ENCODE measurements at places on chromosomes 6 and 20.

DNA sequence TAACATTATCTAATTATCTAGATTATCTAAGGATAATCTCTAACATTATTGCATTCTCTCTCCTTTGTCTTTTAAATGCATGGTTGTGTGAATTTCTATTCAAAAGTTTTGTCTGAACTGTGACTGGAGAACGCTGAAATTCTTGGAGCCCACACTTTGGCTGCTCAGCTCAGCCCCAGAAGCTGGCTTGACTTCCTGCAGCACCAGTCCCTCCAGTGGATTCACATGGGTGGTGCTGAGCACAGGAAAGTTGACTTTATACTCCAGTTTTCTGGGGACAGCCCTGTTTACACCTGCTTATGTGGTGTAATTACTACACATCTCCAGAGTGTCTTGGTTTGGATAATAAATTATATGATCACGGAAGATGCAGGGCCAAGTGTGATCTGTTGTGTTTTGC lies 255.1 kb upstream of the NOX3 start:
- peak; percentile 7 for DNase-seq

- DNase-seq, result no peak
Observed at GRCh38 chr6:102670735-102671134, 1277.2 kb downstream of the GRIK2 start.

GRCh38 chr6:155245831-155246230 lies 18.0 kb upstream of the CLDN20 start:
- no peak for DNase-seq

GRCh38 chr20:21237956-21238799 lies 65.0 kb upstream of the XRN2 start:
- DNase-seq, result no peak

DNA sequence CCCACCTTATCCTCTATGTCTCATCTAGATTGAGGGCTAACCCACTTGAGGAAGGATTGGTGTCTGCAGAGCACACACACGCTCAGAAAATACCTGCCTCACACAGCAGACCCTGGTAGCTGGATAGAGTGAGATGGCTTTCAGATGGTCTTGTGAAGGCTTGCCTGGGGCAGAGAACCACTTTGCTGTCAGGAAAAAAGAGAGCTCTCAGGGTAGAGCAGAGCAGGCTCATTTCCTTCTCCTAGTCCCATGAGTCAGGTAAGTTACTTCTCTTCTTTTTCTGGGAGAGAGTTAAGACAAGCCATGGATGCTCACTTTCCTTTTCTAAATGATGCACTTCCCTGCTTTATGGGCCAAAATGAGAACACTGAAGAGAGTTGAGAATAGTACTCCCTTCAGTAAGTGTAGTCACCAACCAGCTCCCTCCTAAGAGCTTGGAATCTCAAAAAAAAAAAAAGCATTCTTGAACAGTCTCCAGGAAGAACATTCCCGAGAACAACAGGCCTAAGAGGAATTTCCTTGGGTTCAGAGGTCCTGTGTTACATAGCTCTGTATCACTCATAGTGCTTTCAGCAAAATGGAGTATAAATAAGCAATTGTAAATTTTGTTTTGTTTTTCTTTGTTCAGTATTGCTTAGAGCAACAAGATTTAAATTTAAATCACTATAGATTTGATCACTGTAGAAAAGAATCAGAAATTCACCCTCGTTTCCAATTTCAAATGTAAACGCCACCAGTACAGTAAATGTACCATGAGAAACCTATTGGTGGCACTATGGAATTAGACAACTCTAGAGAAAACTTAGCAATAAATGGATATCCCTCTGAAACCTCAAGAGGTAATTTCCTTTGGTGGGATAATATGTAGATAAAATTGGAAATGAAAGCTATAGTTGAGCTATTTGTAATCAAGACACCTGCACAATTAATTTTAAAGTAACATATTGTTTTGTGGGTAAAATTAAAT lies 530.3 kb downstream of the RFPL4B start:
- no peak for DNase-seq

- no peak for DNase-seq
Observed at GRCh38 chr20:20820785-20821483, 108.5 kb upstream of the RALGAPA2 start.

DNA sequence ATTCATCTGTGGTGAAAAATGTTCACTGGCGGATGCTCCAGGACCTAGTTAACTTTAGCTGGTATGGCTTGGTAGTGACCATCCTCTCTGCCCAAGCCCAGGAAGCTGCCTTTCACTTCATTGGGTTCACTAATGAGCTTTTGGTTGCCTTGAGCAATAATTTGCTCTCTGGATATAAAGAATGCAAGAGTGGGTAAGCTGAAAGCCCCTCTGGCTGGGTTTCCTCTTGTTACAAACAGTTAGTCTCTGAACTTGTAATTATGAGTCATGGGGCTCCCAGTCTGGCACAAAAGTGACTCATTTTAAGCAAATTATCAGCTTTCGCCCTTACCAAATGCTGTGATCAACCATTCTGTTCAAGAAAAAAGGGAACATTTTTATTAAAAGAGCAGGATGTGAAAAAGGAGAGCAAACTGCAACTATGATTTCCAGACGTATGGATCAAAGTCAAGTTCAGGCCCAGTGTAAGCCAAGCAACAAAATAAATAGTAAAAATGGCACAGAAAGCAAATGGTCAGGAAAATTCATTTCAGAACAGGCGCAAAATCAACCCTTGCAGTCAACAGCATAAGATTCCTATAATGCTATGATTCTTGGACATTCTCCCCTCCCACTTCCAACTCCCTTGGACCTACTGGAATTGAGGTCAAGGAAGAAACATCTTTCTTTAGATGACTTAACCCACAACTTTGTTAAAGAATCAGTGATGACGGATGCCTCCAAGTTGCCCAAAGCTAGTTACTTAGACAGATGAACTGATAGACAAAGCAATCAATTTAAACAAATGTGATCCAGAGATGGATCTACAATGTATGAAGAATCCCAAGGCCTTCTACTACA lies 130.0 kb upstream of the KCNK16 start:
- no peak for DNase-seq

GRCh38 chr20:40682104-40682981 lies 6.7 kb downstream of the MAFB start:
- DNase-seq, result no peak

DNA sequence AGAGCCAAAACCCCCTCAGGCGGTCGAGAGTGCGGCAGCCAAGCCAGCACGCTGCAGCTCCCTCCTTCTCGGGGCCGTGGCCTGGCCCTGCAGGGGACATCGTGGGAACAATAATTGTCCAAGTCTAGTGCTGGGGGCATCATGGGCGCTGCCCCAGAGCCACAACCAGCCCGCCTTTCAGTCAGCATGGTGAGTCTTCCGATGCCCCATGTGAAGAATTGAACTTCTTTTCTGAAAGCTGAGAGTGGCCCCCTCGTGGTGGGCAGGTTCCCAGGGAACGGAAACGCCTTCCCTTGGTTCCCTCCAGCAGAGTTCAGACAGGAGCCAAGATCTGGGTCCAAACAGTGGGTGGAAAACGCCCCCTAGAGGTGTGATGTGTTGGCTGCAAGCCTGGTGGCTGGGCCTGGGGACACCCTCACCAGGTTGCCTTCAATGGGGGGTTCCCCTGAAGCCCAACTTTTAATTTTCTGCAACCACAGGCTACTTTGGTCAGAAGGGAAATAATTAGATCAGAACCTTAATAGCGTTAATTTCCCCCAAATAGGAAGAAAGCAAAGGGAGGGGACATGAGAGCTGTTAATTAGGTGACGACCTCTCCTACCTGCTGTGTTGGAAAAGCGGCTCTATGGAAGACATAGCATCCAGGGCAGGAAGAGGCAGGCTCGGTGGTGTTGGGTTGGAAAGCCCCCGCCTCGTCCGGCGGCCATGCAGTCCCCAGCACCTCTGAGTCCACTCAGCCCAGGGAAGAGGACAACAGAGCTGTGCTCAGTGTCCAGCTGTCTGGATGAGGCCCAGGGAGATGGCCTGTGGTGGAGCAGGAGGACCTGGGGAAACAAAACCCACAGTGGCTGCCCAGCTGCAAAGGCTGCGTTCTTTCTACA lies 4.7 kb upstream of the MRGBP start:
- DNase-seq, result peak; percentile 84

GRCh38 chr6:170163405-170164170 lies 127.3 kb downstream of the DLL1 start:
- no peak for DNase-seq

- DNase-seq, result peak; percentile 49
Observed at GRCh38 chr20:41072190-41072863, 43.7 kb downstream of the TOP1 start.

DNA sequence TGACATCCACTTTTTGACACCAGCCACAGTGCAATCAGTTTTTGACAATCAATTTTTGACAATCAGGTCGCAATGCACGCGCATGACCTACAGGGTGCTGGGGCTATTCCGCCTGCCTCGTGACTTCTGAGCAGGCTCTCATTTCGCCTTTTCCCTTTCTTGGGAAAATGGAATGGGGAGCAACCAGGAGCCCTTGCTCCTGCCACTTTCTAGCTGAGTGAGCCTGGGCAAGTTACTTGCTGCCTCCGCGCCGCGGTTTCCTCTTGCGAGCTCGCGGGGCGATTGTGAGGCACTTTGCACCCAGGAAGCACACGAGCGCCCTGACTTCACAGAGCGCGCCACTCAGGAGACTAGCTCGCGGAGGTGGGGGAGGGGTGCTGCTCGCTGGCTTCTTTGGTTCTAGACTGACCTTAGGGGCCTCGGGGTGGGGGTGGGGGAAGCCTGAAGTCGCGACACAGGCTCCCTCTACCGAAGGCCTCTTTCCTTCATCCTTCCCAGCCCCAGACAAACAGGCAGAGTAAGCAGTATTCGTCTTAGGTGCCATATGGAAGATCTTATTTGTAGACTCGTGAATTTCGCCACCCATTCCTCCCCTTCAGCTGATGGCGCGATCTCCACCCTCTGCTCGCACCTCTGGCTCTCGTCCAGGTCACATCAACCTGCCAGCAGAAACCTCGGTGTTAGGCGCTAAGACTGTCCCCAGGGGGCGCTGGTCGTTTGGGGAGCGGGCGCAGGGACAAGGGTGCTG lies 4.6 kb downstream of the TP53TG5 start:
- peak; percentile 94 for DNase-seq

DNA sequence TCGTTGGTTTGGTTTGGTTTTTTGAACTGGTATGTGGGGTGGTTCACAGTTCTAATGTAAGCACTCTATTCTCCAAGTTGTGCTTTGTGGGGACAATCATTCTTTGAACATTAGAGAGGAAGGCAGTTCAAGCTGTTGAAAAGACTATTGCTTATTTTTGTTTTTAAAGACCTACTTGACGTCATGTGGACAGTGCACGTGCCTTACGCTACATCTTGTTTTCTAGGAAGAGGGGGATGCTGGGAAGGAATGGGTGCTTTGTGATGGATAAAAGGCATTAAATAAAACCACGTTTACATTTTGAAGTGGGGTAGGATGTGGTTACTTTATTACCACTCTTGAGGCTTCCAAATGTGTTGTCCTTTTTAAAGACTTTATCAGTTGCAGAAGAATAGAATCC lies 168.0 kb downstream of the ZMYND8 start:
- no peak for DNase-seq

GRCh38 chr6:100228834-100229441 lies 234.9 kb upstream of the MCHR2 start:
- peak; percentile 84 for DNase-seq

DNA sequence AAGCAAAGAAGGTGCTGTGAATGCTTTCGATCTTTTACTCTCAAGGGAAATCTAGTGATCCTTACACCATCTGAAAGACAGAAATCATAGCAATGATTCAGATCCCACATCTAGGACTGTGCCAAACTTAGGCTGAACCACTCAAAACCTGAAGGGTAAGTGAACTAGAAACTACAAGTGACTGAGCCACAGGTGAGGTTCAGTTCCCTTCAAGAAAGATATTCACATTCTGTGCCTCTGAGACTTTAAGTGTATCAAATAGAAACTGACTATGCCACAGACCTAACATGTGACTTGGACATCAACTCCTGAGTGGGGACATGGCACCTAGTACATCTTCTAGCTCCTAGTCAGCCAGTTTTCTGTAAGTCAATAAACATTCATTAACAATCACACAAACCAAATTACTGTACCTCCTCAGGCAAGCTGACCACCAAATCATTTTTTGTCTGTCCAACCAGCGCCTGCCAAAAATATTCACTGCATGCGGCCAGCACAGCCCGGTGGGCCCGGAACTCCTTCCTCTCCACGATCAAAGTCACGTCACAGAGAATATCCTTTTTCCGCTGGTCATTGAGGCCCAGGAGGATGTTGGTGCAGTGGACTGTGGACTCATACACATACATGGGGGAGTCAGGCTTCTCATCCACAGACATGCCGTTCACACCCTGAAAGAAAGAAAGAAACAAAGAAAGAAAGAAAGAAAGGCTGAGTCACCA lies 114.1 kb downstream of the GJA10 start:
- DNase-seq, result no peak

GRCh38 chr20:20955892-20956291 lies 150.3 kb downstream of the LINC00237 start:
- DNase-seq, result no peak

GRCh38 chr6:2477666-2478065 lies 232.3 kb upstream of the GMDS start:
- DNase-seq, result no peak

- no peak for DNase-seq
Observed at GRCh38 chr6:15369838-15370237, 124.0 kb downstream of the JARID2 start.

DNA sequence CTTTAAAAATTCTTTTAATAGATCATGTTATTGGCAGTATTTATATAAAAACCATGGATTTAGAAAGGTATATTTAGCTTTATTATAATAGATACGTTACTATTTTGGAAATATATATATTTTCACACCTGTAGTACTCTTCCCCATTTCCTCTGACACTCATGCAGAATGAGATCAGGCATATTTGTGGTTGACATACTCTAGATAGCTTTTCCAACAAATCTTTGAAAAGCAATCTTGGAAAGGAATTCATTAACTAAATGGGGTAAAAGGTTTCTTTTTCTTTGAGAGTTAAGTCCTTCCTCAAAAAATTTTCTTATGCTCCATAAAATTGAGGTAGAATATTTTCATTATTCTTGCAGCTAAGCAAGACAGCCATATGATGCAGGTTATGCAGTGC lies 14.5 kb downstream of the ASF1A start:
- DNase-seq, result no peak

DNA sequence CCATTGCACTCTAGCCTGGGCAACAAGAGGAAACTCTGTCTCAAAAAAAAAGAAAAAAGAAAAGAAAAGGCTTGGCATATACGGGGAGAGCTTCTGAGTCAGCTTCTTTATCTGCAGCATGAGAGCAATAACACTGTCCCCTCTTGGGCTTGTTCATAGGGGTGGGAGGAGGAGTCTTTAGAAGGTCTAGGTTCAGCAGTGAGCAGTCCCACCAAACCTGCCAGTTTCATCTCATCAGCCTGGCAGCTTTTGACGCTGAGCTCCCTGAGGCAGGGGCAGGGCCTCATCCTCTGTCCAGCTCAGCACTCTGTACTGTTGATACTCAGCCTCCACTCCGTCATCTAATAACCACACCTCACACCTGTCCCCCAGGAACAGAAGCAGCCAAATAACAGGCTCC lies 5.6 kb upstream of the C6orf132 start:
- DNase-seq, result no peak

GRCh38 chr6:79796197-79796596 lies 151.2 kb downstream of the ELOVL4 start:
- peak; percentile 7 for DNase-seq

GRCh38 chr6:89999154-89999553 lies 104.9 kb downstream of the GJA10 start:
- DNase-seq, result peak; percentile 62

- DNase-seq, result no peak
Observed at GRCh38 chr6:168197636-168198301, 118.8 kb upstream of the FRMD1 start.
